ENCODE measurements at places on chromosomes 16 and 17.

DNA sequence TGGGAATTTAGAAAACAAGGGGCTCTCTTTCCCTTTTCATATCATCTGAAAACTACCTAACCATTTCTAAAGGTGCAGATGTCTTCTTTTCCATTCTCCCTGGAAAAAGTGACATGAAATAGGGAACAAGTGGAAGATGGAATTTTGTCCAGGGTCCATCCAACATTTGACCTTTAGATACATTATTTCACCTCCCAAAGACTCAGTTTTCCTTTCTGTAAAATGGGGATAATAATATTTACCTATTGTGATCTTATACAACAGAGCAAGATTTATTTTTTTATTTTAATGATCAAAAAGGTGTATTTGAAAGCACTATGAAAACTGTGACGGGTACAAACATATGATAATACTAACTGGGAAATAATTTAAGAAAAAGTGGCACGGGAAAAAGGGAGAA lies 106.3 kb downstream of the HS3ST3A1 start:
- DNase-seq, result no peak

GRCh38 chr16:65212240-65212639 lies 90.4 kb upstream of the CDH11 start:
- DNase-seq, result no peak

GRCh38 chr16:49021136-49021535 lies 260.5 kb downstream of the CBLN1 start:
- no peak for DNase-seq

DNA sequence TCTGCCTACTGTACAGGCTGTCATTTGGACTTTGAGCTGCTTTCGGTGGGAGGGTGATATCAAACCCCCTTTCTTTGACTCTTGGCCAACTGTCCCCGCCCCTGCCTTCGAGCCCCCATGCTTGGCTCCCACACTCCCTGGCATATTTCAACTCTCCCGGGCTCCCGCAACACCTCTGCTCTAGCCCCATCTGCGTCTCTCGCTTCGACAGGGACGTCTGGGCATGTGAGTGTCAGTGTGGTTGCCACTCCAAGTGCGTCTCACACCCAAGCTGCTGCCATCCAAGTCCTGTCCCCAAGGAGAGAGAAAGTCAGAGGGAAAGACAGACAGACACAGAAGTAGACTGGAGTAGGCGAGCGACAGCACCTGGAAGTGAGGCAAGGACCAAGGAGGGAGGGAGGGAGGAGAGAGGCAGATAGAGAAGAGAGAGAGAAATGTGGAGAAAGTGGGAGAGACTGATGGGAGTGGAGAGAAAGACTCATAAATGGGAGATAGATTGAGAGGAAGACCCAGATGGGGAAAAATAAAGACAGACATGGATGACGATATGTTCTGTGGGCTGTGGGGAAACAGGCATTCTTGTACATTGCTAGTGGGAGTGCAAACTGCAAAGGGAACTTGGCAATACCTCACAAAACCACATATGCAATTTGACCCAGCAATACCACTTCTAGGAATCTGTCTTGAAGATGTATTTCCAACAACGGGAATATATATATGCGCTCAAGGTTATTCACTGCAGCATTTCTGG lies 11.8 kb downstream of the STARD3 start:
- no peak for DNase-seq

GRCh38 chr17:60652454-60653247 lies 25.0 kb upstream of the BCAS3 start:
- DNase-seq, result no peak

DNA sequence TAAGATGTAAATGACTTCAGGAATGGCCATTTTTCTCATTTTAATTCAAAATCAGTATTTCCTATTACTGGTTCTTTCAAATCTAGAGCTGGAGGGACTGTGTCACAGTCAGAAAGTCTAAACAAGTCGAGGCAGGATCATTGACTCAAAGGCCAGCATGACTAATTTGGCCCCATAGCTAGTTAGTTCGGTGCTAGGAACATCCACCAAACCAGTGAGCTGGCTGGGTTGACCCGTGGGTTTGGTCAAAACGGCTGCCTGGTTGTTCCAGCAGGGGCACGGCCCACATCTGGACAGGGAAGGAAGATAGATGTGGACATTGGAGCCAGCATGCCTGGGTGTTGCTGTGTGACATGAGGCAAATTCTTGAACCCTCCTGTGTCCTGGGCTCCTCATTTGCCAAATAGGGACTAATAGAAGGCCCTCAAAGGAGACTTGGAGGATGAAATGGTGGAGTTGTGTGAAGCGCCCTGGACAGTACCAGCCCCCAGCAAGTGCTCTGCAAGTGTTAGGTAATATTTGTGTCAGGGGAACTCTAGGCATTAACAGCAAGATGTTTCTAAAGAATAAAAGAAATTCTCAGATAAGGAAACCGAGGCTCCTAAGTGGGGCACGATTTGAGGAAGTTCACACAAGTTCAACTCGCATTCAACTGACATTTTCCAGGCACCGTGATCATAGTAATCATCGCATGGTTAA lies 46.2 kb downstream of the MEOX1 start:
- no peak for DNase-seq

All from KG1 (cell line).